NCI-H146 (cell line): ENCODE measurements at places on chromosomes 5 and 9.

DNA sequence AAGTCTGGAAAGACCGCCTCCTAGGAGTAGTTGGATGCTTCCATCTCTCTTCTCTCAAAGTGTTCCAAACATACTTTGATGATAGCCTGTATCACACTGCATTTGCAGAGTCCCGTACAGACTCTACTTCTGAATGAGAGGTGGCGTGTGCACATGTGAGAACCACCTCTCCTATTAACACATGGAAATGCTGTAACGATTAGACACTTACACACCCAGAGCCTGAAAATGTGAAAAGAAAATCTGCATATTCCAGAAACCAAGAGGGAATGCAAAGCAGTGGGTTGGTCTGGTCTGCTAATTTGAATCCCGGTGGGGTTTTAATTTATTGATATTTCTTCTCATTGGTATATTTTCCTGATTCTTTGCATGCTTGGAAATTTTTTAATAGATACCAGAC, 10.5 kb downstream of the UGCG start:
- no peak for DNase-seq

GRCh38 chr5:89556215-89556913, 673.4 kb upstream of the MEF2C start:
- DNase-seq, result no peak

GRCh38 chr5:73825736-73826135, 199.7 kb downstream of the ARHGEF28 start:
- no peak for DNase-seq

- no peak for DNase-seq
Observed at GRCh38 chr5:14166437-14166836, 23.3 kb downstream of the TRIO start.

DNA sequence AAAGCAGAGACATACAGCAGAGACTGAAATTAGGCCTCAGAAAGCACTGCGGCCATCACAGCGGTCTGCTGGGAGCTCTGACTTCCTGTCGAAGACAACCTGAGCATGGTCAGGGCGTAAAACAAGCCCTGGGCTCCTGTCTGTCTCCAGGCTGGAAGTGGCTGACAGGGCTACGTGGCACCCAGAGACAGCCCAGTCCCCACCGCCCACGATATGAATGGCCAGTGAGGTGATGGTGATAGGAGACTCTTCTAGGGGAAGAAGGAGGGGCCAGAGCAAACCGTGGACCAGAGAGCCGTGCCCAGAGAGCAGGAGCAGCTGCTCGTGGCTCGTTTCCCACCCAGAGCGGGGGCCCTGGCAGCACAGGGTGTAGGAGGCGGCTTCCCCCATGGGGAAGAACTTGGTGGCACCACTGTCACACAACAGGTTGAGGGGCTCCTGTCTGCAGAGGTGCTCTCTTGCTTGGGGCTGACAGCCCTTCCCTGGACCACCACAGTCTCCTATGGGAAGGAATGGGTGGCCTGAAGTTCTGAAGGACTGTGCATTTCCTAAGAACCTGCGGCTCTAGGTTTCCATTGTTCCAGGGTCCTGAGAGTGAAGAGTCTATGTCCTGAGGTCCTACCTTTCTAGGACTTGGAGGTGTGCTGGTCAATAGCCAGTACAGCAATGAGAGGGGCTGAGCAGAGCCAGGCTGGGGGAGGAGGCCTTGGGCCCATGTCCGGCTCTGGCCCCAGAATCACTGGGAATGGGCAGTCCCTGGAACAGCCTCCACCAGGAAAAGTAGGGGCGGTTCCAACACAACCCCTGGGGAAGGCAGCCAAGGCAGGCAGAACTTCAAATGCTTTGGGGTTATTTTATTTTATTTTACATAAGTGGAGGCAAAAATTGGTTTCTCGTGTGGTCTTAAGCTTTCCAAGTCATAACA, 56.4 kb downstream of the BARX1 start:
- no peak for DNase-seq

DNA sequence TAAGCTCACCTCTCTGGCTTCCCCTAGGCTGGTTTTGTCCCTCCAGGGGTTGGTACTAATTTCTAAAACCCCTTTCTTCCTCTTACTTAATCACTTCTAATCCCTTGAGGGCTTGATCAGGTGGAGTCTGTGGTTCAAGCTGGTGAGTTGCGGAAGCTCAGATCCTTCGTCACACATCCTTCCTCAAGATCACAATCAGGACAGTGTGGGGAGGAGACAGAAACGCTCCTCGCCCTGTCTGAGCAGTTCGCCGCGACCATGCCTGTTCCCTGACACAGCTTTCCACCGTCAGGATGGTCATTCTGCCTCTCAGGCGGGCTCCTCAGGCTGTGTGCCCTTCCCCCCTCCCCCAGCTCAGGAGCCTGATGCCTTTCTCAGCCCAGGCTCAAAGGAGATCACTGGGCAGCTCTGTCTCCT, 24.3 kb downstream of the CPLX2 start:
- no peak for DNase-seq

DNA sequence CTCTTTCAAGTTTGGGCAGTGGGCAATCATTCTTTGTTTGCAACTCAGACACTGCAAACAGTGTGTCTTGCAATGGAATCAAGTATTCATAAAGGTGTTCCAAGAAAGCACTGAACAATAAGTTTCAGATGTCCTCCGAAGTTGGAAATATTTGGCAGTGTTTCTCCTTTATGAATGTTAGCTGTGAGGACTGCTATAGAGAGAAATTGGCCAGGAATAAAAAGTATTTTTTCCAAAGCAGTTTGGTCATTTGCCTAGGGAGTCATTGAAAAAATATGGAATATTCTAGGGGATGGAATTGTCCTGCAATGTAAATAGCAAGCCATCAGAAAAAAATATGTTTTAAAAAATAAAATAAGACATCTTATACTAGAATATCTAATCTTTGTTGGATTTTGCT, 688.6 kb upstream of the SEMA6A start:
- DNase-seq, result no peak

DNA sequence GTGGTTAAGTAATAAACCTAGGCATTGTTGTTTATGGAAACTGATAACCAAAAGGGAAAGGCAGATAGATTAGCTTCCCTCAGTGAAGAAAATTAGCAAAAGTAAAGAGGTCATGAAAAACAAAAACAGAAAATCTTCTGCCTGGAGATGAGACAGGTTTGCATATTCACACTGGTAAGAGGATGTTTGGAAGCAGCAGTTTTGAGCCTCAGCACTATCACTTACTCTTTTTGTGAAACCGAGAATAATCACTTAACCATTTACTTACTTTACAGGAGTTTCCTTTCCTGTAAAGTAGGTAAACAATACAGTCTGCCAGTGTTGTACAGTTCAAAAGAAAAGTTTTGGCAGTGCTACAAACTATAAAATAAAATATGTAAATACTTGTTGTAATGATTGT, 35.5 kb upstream of the EMB start:
- no peak for DNase-seq

- DNase-seq, result no peak
Observed at GRCh38 chr9:137984520-137985257, 107.1 kb downstream of the CACNA1B start.

DNA sequence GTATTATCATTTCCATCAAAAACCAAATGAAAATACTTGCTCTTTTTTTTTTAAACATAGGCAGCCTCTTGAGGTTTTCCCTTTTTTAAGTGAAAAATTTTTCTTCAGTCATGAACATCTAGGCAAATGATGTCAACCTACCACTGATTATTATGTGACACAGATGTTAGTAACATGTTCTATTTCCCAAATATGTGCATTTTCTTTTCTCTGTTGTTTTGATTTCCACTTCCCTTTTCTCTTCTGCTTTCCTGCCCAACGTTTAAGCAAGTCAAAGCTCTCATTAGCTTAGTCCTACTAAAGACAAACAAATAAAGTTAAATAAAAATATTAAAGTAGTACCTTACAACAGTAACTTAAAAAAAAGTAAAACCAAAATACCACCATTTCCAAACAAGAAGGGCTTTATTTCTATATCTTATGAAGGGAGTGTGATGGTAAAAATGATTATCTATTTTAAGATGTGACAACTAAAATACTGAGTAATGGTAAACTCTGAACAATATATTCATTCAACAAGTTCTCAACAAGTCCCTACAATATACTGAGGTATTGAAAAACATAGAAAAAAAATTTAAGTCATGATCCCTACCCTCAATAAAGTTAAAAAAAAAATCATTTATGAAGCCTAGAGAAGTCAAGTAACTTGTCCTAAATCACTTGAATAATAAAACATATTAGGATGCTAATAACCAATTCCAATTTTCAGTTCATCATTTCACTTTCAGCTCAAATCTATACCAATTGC, 9.4 kb downstream of the SLC38A9 start:
- no peak for DNase-seq
